ENCODE measurements at places on chromosomes 13 and 19.

DNA sequence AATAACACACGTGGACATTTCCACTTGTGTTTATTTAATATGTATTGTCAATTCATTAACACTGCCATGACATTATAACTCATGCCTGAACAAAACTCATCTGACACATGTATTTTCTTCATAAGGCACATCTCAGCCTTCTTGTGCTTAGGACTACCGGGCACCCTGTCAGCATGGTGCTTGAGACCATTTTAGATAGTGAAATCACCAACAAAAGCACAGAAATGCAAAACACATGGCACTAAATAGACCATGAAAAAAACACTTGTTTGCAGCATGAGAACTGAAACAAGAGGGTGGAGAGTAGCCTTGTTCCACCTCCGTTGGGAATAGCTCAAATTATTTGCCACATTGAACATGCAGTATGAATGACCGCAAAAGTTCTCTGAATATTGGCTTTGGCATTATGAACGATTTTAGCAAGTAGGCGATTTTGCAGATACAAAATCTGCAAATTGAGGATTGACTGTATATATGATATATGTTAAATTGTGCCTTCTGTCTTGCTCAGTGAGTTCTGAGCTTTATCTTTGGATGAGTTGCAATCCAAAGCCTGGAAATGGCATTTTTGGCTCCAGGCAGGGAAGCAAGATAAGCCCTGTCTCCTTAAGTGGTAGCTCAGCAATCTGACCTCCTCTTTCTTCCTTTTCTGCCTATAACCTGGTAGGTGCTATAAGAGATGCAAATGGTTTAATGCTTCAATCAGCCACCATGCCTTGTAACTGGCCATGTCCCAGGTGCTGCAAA is 328.2 kb downstream of the HS6ST3 start:
- no peak for DNase-seq

DNA sequence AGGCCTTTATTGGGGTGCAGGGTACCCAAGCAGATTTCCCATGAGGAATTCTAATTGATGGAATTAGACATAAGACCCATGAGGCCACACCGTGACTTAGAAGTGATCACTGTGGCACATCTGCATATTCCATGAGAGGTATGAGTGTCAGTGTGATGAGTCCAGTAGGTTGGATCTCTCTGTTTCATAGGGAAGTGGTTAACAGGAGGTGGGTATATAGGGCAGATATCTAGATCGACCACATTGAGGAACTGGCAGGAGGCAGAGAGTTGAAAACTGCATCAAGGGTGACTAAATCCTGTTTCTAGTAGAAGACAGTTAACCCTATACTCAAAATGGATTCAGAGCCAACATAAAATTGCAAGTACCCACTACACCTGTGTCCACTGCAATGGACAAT is 68.6 kb upstream of the MIR17HG start:
- peak; percentile 9 for DNase-seq

DNA sequence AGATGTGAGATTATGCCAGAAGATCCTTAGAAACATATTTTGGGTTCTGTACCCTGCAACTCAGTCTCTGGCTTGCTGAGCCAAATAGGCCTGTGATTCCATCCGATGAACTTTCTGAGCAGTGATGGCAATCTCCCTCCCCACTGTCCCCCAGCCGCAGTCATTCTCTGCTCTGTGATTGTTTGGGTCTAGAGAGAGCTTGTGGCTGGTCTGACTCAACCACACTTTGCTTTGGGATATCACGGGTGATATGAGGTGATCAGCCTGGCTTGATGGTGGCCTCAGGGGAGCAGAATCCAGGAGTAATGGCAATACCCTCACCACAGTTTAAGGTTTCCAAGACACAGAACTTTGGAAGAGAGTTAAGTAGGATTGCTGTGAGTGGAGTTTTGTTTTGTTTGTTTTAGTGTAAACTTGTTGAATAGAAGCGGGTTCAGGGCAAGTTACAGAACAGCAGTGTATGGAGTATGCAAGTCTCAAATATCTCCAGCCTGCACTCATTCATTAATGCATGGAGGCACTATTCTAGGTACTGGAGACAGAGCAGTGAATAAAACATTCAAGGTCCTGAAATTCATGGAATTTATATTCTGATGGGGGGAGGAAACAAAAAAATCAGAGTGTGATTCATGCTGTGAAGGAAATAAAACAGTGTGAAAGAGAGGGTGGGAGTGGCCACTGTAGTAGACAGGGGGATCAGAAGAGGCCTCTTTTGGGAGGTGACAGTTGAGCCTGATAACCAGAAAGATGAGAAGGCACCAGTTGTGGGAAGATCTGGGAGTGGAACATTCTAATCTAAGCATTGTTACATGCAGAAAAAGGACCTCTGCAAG is 5.3 kb downstream of the SAMD4B start:
- no peak for DNase-seq

DNA sequence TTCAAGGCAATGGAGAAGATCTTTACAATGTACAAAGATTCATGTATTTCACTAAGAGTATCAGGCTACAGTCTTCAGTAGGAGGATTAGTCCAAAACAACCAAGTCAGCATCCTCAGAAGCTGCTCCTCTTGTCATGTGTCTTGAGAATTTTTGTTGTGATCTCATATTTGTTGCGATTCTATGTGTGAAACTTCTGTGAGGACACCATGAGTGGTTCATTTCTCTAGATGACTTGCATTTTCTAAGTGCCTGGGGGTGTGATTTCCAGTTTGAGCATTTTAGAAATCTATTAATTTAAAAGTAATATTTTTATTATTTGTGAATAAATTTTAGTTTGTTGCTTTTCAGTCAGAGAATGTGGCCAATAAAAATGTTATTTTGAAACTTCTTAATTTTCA is 94.5 kb downstream of the RAP2A start:
- DNase-seq, result no peak

- no peak for DNase-seq
These were observed 33.3 kb upstream of the GAS6 start for GRCh38 chr13:113897161-113897560.

All from stimulated activated naive B cell treated with anti-CD40 and anti-IgM and Interleukin-4, amounts not matched to agents 10 μg/mL and 1 μg/mL and 100 μg/mL, for 72 hours (primary cell).